ENCODE measurements at places on chromosomes 2 and 18. TPM values are rescaled to one million over a fixed set of nuclear protein-coding genes. Genes with fewer than 3 reads are reported as not detected.

GRCh38 chr2:191321861-191322662 lies 76.9 kb downstream of the MYO1B start:
- DNase-seq: peak; percentile 9

DNA sequence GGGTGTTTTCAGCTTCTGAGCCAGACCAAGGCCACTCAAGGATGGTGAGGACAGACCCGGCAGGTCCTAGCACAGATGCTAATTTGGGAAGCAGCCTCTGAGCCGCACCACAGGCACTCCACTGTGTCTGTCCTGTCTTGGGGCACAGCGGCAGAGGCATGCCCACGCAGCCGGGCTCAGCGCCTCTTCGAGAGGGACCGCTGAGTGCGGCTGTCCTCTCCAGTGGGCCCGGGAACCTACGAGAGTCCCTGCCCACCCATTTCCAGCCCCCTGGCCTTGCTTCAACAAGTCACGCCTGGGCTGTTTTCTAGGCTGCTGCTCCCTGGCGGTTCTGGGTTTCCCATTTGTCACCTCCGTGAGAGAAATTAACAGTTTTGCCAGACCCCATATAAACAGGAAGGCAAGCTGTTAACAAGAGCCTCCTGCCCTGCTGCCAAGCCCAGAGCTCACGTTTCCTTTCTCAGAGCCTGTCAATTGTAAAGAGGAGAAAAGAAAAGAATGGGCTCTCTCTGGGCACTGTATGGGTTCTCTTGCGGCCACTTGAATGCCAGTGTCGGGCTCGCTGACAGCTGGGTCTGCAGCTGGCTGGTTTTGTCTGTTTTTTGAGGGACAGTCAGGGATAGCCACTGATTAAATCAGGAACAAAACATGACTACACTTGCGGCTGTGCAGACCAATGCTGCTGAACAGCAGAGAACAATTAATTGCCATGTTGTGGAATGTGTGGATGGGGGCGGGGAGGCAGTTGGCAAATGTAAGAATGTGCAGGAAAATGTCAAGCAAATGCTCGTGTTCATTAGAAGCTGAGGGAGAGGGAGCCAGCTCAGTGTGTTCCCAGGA lies 30.6 kb downstream of the TMEM17 start:
- DNase-seq: peak; percentile 19

Gene ILKAP
- total RNA-seq: 72.8 TPM

Gene ATP8B1
- 0.44 TPM for total RNA-seq

DNA sequence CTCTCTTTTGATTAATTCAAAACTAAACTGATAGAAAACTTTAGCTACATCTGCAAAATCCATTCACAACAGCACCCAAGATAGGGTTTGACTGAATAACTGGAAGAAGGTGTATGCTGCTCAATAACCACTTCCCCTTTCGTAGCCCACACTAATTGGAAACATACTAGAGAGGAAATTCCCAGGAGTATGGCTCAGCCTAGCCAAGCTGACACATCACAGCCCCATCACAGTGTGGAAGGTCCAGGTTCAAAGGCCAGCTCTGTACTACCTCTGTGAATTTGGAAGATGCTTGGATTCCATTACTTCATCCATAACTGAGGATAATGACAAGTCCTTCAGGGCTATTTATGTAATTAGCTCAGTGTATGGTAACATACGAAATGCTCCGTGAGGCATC lies 185.4 kb downstream of the FBXO15 start:
- DNase-seq: no peak

Gene RIT2
- not detected for total RNA-seq

DNA sequence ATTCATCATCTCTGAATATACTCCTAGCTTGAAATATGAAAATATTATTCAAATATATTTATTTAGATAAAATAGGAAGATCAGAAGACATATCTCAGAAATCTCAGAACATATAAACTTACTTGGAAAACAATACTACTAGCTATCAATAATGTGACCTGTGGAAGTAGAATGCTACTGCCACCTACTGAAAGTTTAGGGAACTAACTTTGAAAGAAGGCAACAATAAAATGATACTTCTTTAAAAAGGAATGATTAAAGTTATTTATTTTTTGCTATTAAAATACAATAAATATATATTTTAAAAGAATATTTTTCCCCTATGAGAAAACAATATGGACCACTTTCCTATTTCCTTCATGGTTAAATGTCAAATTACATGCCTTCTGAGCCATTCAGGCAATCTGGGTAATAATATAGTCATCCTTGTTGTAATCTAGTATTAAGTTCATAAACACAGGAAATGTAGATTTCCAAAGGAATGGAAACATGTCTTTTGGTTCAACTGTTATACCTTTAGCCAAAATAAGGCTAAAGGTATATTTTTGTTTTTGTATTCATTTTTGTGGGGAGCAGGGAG lies 26.0 kb downstream of the ACADL start:
- DNase-seq: no peak

Gene MC5R
- not detected for total RNA-seq

GRCh38 chr18:3530807-3531206 lies 80.8 kb downstream of the TGIF1 start:
- DNase-seq: no peak

GRCh38 chr2:112162341-112162740 lies 24.2 kb downstream of the FBLN7 start:
- DNase-seq: no peak

Gene DUSP19
- 1.4 TPM for total RNA-seq

DNA sequence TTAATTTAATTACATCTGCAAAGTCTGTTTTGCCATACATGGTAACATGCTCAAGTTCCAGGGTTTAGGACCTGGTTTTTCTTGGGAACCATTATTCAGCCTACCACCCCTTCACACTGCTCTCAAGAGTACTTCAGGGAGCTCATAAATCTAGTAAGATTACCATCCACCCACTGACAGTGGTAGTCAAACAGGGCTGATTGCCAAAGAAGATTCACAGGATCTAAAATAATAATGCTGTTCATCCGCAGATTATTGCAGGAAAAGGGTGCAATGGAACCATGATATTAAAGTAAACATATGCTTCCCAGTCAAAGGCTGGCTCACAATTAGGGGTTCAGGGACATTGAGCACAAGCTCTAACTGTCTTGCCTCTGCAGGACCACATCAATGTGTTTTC lies 148.0 kb upstream of the CYRIA start:
- DNase-seq: no peak

GRCh38 chr2:150569761-150570160 lies 82.3 kb upstream of the RND3 start:
- DNase-seq: no peak

DNA sequence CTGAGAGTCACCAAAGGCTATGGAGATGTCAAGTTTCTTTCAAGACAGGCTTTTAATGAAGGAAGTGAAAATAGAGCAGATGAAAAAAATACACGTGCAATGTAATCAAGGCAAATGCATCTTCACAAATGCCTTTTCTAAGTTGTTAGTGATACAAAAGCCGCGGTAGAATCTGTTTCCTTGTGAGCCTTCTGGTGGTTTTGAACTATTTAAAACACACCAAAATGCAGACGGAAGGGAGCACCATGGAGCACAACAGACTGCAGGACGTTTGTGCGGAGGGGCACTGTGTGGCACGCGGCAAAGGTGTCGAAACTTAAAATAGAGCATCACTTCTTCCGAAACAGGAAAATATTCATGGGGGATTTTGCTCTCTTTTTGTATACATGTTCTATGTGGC lies 65.0 kb upstream of the BOD1L2 start:
- DNase-seq: no peak

- no peak for DNase-seq
Measured at GRCh38 chr2:206962966-206963365, 23.6 kb downstream of the CPO start.

GRCh38 chr18:45850021-45850420 lies 24.5 kb downstream of the SIGLEC15 start:
- DNase-seq: no peak

GRCh38 chr2:239716536-239717318 lies 308.4 kb downstream of the NDUFA10 start:
- DNase-seq: no peak

DNA sequence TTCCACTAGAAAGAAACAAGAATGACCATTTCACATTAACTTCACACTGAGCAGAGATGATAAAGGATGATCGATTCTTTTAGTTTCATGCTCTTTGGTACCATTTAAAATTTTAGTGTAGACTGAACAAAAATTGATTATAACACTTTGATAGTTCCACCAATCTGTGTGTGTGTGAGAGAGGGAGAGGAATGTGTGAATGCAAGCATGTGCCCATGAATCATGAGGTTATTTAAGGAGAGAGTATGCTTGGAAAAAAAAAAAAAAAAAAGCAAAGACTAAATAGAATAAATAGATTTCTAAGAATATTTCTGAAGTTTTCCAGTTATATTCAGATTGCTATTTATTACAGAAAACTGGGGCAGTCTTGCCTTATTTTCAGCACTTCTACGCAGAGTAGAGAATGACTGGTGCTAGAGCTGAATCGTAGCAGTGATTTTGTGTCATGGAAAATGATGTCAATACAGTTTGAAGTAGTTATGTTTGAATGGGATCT lies 900.8 kb downstream of the SLC4A3 start:
- no peak for DNase-seq

DNA sequence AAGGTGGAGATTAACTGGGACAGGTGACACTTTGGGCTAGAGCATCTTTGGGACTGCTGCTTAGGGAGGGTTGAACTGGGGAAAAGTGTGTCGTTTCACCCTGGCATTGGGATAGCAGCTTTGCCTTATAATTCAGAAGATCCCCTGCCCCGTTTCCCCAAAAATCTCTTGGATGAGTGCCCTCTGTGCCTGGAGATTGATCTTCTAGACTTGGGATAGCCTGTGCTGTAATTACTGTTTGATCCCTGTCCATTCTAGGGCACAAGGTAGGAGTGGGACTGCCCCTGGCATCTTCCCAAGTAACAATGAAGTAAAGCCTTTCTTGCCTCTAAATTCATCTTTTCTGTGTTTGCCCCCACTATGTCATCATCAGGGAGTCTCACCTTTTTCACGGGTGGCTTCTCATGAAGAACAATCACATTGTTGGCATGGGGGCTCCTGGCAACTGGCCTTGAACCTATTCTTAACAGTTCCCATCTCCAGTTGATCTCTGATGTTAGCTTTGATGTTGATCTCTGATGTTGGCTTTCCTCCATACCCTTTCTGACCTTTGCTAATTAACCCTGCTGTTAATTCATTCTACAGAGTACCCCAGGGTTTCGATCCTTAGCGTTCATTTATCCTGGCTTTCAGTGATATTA lies 21.6 kb downstream of the MTHFD2 start:
- DNase-seq: no peak

GRCh38 chr2:110219496-110220189 lies 7.3 kb upstream of the MTLN start:
- no peak for DNase-seq
